Fibroblast of skin of left biceps (primary cell): ENCODE measurements at places on chromosomes 6 and 20.

DNA sequence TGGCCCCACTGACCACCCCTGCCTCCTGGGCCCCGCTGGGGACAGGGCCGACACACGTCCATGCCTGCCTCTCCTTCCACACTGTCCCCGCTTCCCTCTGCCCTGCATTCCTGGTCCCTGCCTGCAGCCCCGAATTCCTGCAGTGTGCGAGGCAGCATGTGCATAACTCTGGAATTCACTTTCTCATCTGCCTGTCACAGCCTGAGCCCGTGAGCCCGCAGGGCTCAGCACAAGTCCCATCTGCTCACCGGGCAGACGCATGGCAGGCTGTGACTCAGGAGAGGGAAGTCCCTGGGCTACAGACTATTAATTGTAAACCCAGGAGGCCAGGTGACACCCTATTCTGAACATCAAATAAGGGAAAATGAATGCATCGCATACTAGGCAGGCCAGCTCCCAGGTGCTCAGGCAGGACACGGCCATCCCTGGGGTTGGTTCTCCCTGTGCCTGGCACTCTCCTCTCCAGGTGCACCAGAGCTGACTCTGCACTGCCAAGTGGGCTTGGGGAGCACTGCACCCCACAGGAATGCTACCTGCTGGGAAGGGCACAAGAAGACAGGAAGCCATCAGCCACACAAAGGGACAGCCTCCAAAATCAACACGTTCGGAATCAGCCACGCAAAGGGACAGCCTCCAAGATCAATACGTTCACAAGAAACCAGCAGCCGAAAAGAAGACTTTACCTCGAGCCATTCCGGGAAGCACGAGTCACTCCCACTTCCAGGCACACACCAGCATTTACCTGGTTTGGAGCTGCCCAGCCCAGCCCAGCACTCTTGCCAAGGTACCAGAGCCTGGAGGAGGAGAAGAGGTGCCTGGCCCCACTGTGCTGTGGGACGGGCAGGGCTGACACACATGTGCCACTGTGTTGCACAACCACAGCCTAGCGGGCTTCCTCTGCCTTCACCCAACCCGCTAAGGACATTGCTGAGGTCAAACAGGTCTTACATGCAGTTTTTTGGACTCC lies 65.9 kb downstream of the DLL1 start:
- no peak for DNase-seq

- no peak for DNase-seq
These were observed 29.9 kb upstream of the MTRF1L start for GRCh38 chr6:153032255-153032882.

DNA sequence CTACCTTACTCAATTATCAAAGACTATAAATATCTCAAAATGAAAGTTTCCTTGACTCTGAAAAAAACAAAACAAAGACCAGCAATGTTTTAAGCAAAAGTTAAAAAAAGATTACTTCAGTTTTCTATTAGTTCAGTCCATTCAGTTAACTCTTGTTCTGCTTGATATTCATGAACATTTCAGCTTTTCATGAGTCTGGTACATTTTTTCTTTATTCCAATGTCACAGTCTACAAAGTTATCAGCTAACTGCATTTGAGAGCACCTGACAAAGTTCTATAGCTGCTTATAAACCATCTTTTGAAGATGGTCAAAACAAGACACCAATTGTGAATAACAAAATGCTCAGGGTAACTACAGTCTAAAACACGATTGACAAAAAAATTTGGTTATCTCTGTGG lies 156.1 kb upstream of the NOX3 start:
- DNase-seq = no peak

- DNase-seq = no peak
These were observed 70.2 kb downstream of the HS3ST5 start for GRCh38 chr6:114272582-114272981.

- no peak for DNase-seq
These were observed 95.4 kb downstream of the SLC22A23 start for GRCh38 chr6:3361312-3362037.

DNA sequence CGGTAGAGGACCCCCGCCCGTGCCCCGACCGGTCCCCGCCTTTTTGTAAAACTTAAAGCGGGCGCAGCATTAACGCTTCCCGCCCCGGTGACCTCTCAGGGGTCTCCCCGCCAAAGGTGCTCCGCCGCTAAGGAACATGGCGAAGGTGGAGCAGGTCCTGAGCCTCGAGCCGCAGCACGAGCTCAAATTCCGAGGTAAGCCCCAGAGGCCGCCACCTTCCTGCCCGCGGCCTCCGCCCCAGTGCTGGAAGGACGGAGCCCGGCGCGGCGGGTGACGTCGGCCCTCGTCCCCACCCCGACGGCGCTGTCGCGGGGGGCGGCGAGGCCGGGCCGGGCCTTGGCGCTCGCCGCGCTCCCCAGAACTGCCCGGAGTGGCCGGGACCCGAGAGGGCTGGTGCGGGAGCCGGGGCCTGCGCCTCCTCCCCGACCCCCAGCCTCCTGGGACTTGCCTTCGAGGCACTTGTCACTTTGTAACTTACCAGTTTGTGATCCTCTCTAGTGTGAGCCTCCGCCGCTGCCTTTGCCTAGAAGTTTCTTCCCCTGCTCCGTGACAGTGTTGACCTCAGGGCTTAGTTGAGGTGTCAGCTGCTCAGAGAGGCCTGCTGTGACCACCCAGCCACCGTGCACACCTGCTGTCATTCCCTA lies 417 bp downstream of the VAPB start:
- DNase-seq = no peak
